ENCODE measurements at places on chromosomes 2 and 18.

DNA sequence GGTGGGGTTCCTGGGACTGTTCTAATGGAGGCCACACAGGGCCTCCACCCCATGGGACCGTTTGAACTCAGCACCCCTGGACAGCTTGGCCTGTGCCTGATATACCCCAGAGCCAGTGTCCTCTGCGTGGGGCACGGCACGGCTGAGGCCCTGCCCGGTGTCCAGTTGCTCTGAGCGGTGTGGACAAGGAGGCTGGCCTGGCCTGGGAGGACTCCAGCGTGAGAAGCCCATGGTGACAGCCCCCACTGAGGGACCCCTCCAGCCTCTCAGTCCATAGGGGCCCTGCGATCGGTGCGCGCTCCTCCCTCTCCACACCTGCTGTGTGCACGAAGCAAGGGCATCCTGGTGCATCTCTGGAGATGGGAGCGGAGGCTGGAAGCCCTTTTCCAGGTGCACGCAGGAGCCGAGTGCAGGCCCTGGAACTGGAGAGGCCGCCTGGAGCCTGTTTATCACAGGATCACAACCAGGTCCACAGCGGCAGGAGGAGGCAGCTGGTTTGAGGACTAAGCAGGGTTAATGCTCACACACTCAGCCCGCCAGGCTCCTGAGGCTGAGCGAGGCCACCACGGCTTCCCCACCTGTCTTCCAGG is 120.2 kb downstream of the PTGR3 start:
- no peak for DNase-seq

DNA sequence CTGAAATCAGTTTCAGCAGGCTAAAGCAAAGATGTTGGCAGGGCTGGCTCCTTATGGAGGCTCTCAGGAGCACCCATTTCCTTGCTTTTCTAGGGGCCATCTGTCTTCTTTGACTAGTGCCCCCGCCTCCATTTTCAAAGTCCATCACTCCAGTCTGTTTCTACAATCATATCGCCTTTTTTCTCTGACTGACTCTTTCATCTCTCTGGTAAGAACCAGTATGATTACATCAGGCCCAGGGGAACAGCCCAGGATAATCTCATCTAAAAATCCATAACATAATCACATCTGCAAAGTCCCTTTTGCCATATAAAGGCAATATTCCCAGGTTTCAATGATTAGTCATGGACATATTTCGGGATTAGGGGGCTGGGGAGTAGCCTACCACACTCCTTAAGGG is 57.0 kb downstream of the CUL3 start:
- no peak for DNase-seq

DNA sequence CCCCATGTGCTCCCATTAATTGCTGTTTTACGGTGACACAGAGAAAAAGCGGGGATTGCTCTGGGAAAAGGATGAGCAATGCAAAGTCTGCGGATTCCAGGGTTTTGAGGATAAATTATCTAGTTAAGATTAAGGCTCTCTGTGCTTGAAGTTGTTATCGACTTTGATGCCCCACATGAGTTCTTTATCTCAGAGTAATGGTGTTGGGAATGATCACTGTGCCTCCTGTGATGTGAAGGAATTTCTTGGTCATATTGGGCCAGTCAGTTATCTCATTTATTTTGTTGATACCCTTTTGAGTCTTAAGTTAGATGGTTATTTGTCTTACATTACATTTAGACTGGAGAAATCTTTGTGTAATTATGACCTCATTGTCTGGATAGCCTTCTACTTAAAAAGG is 184.6 kb upstream of the MEX3C start:
- no peak for DNase-seq

DNA sequence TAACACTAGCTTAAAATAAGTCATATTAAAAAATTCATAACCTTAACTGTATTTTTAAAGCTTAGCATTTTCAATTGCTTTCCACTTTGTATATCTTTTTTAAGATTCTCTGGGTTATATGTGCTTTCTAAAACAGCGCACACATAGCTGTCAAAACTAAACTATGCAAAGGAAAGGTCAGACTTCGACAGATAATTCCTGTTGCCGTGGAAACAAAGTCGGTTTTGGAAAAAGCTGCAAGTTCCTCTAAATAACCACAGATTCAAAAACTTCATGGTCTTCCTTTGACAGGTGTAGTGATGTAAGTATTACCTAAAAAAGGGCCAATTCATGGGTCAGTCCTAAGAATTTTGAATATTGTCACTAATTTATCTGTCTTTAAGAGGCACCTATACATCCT is 249.6 kb upstream of the TFPI start:
- DNase-seq = no peak

DNA sequence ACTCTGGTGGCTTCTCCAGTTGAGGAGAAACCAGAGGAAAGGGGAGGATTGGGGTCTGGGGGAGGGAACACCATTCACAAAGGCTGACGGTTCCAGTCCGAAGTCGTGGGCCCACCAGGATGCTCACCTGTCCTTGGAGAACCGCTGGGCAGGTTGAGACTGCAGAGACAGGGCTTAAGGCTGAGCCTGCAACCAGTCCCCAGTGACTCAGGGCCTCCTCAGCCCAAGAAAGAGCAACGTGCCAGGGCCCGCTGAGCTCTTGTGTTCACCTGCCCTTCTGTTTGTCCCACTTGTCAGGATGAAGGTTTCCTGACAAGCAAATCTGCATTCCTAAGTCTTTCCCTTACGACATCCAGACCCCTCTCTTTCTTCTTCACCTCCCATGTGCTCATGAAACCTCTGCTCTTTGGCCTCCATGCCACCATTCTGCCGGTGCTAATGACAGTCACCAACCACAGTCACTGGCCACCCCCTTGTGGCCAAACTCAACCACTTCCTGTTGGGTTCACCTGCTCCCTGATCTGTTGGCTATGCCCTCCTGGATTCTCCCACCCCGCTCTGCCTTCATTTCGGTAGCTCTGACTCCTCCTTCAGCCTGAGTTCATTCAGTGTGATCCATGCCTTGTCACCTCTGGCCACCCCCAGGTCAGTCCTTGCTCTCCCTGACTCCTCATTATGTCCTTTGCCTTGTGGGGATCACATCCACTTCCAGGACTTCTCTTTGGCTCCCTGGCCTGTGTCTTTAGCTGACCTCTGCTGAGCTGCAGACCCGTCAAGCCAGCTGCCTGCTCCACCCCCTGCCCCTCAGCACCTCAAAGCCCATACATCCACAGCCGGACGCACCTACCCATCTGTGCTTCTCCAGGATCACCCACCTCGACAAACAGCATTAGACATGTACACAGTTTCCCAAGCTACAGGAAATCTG is 17.6 kb downstream of the EMX1 start:
- DNase-seq = no peak

DNA sequence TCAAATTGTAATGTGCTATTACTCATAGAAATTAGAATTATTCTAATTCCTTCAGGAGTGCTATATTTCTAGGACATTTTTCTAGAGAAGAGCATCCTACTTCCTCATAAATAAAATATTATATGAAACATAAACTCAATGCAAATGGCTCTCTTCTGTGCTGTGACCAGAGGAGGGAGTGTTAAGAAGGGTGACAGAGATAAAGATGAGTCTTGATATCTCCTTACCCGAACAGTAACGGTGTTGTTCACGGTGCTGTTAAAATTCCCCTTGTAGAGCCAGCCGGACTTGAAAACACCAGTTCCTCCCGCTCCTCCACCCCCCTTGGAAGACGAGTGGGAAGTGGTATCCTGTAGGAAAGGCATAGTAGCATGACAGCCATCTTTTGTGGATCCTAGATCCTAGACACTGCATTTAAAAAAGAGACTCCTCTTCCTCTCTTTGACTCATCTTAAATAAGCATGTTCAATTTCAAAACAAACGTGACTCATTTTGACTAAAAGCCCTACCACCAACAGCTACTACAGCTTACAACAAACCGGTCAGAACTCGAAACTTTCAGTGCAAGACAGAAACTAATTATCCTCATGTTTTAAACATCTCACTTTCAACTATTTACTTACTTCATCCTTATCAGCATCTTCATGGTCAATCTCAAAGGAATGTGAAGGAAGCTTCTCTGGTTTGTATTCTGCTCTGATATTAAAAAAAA is 156.3 kb downstream of the DOCK10 start:
- DNase-seq = peak; percentile 39

GRCh38 chr2:20551260-20551944 is 99.5 kb downstream of the HS1BP3 start:
- DNase-seq = no peak

DNA sequence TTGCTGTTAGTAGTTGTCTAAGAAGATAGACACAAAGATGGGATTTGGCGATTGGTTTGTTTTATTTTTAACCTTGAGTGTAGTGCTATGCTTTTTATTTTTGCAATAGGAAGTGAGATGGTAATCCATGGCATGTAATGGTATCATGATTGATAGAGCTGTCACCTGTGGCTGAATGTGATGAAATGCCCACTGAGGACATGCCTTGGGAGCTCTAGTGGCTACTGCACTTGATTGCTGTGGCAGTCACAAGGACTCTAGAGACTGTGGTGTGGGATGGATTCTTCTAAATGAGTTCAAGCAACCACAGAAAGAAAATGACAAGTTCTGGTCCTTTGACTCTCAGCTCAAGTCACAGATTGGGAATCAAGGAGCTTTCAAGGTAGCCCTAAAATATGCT is 139.4 kb downstream of the CYRIA start:
- no peak for DNase-seq

DNA sequence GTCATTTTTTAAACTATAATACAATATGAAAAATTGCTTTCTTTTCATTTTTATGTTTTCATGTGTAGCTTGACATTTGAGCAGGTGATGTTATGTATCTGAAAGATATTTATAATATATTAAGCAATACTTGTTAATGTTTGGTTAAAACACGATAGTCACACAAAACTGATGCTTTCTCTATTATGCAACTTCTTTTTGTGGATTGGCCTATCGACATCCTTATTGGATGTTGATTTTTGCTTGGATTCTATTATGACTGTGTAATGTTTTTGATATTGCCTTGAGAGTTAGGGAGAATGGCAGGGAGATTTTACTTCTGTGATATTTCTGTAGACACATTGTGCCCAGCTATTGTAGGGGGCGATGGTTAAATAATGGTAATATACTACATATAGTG is 128.0 kb downstream of the ZNF407 start:
- no peak for DNase-seq

DNA sequence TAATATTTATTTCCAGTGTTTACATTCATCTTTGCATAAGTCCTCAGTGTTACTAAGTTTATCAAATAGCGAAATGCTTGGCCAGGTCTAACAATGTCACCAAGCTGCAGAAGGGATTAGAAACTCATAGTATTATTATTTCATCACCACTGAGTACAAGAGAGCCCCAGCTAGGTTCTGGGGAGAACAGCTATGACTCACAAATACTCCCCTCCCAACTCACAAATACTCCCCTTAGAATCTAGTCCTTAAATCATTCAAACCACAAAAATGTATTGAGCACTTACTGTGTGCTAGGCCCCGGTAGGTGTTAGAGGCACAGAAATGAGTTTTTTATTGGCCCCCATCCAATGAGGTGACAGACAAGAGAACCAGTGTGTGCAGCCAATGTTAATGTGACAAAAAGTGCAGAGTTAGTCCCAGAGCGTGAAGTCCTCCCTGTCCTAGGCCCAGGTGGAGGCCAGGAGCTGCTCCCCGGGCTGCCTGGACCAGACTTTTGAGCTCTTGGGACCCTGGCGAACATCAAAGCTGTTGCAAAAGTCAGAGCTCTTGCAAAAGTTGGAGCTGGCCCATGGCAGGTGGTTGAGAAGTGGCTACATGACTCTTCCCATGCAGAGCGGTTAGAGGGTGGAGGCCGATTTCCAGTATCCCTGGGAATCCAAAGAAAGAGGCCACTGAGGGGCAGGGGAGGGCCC is 9.8 kb downstream of the STEAP3 start:
- DNase-seq = no peak

DNA sequence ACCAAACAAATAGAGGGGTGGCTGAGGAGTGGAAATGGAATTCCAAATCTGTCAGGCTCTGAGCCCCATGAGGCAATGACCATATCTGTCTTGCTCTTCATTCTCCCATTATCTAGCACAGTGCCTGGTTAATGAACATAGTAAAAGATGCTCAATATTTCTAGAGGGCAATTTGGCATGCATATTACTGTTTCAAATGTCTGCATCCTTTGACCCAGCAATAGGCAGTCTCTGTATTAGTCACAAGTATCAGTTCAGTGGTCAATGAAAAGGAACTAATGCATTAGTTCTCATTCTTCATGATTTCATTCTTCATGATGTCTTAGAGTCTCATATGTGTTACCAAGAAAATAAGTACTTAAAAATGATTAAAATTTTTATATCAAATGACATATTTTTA is 28.4 kb upstream of the MALL start:
- DNase-seq = no peak

DNA sequence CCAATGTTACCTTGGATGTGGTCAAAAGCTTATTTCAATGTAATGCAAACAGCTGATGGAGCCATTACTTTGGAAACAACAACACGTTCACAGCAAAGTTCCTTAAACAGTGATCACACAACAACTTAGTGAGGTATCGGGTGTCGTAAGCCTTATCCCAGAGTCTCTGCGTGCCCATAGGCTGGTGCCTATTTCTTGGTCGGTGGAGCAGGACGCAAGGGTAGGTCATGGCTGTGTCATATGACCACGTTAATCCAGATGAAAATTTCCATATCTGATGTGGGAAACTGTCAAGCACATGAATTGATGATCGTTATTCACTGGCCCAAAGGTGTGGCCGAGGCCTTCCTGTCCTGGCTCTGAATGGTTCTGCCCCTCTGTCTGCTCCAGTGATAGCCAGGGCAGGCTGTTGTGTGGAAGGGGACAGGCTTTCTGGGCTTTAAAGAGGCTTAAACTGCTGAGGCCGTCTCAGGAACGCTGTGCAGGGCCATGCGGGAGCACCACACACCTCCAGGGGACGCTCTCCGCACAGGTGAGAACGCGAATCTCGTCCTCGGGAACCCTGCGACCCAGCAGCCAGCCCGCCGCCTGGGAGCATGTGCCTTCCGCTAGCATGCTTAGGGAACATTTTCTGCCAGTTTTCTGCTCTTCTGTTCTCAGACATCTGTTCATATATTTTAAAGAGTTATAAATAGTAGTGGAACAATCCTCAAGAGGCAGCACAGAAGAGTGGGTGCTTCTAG is 90.6 kb downstream of the KCTD1 start:
- DNase-seq = no peak

GRCh38 chr2:106943468-106944200 is 57.7 kb upstream of the ST6GAL2 start:
- DNase-seq = no peak

DNA sequence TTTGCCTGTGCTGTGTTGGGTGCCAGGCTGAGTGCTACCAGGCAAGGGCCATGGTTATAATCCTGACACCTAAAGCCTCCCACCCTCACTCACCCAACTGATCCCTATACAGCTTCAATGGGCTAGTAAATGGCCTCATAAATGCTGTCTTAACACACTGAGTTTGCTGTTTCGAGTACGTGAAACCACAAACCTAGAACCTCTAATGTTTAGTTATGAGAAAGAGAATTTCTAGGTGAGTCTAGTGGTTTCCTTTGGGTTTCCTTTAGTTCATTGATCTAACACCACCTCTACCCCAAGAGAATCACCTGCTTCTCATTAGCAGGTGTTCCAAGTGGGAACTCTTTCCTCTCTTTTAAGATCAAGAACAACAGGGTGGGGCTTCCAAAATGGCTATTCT is 172.0 kb downstream of the MC4R start:
- DNase-seq = no peak

GRCh38 chr2:118971245-118972122 is 29.5 kb downstream of the MARCO start:
- no peak for DNase-seq

- no peak for DNase-seq
Observed at GRCh38 chr2:143581134-143581533, 451.9 kb downstream of the ARHGAP15 start.
